ENCODE measurements at places on chromosomes 5 and 9.

DNA sequence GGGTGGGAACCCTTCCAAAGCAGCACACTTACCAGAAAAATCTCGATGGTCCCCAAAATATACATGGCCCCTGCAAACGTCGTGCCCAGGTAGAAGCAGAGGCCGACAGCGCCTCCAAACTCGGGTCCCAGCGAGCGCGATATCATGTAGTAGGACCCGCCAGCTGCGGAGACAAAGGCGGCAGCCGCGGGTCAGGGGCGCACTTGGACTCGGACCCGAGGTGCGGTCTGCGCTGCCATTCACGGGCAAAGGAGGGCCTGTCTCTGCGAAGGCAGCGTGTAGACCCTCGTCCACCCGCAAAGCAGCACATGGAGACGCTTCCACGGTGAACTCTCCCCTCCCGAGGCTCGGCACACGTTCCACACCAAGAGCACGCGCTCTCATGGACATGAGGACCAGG is 25.0 kb downstream of the SLC12A7 start:
- DNase-seq = no peak

- DNase-seq = no peak
These were observed 70.9 kb downstream of the GAPVD1 start for GRCh38 chr9:125332527-125332926.

DNA sequence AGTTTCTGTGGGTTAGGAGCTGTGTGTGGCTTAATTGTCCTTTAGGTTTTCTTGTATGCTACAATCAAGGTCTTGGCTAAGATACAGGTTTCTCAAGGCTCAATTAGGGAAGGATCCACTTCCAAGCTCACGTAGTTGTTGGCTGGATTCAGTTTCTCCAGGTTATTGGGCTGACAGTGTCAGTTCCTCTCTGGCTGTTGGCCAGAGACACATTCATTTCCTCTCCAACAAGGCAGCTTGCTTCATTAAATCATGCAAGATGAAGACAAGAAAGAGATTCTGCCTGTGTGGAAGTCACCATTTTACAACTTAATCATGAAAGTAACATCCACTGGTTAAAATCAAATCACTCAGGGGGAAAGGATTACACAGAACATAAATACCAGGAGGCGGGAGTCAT is 275.7 kb upstream of the KIF2A start:
- DNase-seq = no peak

GRCh38 chr9:110029956-110030480 is 177.9 kb downstream of the C9orf152 start:
- DNase-seq = no peak

GRCh38 chr5:178214160-178214803 is 9.9 kb downstream of the HNRNPAB start:
- DNase-seq = no peak

DNA sequence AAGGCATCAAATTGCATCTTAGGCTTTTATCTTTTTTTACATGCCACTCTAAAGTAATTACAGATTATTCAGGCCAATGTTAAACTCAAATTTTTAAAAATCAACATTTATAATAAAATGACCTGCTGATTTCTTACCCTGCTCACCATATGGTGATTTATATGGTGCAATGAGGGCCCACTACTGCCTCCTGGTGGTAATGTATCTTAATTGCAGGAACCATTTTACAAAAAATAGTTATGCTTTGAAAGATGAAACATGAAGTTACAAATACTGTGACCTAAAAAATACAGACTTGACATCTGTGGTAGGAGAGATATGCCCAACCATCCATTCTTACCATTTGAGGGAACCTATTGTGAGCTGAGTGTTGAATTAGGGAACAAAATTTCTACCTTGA is 292.6 kb upstream of the TAS2R1 start:
- no peak for DNase-seq

GRCh38 chr5:95836544-95836943 is 14.0 kb upstream of the GLRX start:
- no peak for DNase-seq

GRCh38 chr9:96461336-96461735 is 11.4 kb downstream of the HABP4 start:
- no peak for DNase-seq

DNA sequence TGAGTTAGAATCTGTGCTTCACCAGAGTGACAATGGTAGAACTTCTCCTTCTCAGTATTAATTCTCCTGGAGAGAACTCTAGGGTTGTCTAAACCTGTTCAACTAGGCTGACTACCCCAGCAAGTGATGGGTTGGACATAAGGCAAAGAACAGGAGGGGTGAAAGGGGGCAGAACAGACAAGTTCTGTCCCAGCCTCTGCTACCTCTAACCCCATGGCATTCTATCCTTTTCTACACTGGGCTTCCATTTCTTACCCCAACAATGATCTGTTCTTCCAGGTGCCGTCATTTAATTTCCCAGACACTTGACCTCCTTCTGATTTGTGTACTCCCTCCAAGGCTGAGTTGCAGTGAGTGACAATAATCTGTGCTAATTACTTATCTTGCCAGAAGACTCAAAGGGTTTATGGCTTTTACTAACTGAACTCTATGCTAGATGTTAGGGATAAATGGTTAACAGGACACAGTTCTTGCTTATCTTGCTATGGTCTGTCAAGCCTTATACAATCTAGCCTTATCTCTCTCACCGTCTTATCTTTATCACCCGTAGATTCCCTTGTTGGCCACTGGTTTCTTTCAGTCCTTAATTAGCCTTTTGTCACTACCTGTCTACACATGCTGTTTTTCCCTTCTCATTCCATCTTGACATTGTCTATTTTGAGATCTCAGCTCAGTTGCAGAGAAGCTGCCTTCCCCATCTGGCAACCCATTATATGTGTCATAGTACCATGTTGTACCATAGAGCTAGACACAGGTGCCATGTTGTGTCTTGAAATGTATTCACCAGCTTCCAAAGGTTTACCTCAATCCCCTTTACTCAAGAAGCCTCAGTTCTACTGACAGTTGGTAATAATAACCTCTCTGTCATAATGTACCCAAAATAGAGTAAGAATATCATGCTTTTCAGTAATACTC is 10.0 kb upstream of the MATR3 start:
- no peak for DNase-seq

GRCh38 chr9:92590377-92590776 is 54.6 kb upstream of the ECM2 start:
- no peak for DNase-seq

DNA sequence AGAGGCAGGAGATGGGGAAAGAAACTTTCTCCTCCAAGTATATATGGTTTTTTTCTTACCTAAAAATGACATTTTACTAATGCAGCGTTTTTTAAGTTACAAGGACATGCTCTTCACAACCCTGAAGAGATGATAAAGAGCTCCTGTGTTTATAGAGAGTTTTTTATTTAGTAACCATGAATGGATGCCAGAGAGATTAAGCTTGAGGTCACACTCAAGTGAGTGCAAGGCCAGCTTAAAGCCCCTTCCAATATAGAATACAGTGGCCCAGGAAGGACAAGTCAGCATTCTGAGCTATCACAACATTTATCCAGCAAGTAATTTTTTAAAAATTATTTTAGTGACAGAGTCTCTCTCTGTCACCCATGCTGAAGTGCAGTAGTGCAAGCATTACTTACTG is 6.7 kb upstream of the HAVCR2 start:
- no peak for DNase-seq

DNA sequence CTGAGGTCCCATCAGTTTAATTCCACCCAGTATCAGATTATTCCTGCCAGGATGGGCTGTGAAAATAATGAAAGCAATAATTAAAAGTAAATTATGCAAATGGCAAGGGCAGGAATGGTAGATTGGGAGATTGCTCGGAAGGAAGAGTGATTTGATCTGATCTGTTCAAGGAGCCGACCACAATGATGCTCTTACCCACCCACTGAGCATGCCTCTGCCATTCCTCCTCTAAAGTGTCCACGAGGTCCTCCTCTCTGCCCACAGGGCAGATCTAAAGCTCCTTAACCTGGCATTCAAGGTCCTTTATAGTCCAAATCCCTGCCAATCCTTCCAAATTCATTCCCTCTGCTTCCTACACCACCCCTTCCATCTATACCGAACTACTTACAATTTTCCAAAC is 147.8 kb downstream of the TTLL11 start:
- DNase-seq = no peak

GRCh38 chr5:142871363-142872193 is 101.4 kb downstream of the ARHGAP26 start:
- DNase-seq = no peak

DNA sequence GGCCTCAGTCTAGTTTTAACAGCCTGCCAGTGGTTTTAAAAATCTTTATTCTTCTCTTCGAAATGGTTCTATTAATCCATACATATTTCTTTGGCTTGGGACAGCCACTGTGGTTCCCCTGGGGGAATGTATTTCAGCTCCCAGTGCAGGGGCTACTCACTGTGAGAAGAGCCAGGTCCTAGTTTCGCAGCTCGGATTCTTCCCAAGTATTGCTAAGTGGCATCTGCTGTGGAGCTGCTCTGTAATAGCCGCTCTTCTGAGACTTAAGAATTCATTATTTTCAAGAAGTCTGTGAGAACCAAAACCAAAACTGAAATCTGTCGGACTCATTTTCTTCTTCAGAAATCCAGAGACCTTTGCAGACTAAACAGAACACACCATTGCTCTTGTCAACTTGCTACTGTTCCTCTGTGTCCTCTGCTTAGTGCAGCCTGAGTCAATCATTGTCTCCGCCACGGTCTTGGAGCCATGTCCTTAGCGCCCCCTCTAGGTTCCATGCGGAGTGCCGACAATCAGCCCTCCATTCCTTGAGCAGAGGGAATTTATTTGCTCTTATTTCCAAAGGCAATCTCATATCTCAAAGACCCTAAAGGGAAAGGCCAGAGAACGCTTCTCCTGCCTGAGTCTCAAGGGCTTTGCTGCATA is 478.2 kb downstream of the SPATA31D1 start:
- DNase-seq = no peak

DNA sequence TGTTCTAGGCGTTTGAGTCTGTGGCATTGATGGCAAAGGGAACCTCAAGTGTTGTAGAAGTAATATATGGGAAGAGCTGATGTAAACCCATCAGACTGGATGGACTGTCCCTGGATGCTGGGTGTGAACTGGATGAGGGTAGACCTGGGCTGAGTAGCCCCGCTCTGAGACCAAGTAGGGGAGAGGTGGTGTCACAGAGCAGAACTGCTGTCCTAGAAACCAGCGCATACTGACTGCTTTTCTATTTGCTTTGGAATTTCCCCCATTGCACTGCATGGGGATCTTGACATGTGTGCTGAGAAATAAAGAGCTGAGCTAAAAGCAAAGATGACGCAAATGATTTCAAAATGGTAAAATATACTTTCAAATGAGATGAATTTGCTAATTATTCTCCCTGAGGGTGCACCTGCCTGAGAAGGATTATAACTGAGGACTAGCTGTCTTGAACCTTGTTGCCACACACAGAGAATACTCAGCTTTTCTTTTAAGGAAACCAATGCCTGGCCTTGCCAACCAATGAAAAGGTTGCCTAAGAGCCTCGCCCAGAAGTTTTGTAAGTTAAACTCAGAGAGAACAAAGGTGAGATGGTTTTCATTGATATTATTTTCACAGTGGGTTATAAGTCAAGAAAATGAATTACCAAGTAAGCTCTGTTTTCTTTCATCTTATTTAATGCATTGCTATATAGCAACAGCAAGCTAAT is 44.8 kb downstream of the NIM1K start:
- DNase-seq = no peak

DNA sequence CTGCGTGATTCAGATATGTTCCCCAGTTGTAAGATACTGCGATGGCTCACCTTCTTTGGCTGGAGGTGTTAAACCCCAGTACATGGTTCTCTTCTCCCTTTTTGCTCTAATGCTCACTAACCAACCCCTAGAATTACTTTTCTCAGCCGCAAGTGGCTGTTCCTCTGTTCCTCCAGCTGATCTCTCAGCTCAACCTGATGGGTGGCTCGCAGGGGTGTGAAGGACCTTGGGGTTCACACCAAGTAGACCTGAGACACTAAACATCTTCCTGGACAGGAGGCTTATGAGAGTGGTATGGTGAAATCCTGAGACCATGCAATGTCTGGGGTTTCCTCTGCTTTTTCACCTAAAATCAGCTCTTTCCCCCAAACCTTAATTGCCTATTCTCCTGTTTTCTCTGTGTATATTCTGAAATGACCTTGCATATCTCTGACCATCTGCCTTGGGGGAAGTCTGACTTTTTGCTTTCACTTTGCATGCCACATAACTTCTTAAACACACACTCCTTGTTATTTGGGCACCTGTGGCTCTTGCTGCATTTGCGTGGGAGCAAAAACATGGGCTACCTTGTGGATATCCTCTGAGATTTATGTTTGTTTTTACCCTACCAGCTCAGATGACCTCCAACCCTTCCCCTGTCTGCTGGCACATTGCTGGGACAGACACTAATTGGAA is 15.9 kb upstream of the IFNA14 start:
- no peak for DNase-seq

GRCh38 chr5:62662521-62662920 is 83.9 kb downstream of the LRRC70 start:
- DNase-seq = no peak

GRCh38 chr9:7172154-7173115 is 414.7 kb downstream of the KDM4C start:
- DNase-seq = no peak

DNA sequence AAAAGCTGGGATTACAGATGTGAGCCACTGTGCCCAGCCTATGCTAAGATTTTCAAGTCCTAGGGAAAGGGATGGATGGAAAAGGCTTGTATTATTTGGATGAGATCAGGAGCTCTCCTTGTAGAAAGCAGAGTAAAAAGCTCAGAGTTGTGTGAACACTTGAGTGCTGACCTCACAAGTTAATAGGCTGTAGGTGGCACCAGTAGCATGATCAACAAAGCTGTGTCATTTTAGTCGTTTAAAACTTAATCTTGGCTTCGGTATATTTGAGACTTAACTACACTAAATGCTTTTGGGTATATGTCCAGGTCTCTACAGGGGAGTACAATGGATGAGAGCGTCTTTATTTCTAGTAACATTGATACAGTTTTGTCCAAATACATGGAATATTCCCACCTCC is 264.2 kb downstream of the TMEM38B start:
- DNase-seq = no peak

- DNase-seq = no peak
These were observed 6.3 kb upstream of the ATG10 start for GRCh38 chr5:81965524-81965923.

- no peak for DNase-seq
These were observed 614 bp upstream of the LCN6 start for GRCh38 chr9:136748666-136749611.

- no peak for DNase-seq
These were observed 4.8 kb downstream of the NR3C1 start for GRCh38 chr5:143398451-143399237.

- no peak for DNase-seq
These were observed 2.9 kb downstream of the CCDC107 start for GRCh38 chr9:35660966-35661415.

All from T-helper 1 cell (primary cell).